Upper lobe of left lung (tissue), 6 donors: ENCODE measurements at places on chromosomes 12 and 14.

DNA sequence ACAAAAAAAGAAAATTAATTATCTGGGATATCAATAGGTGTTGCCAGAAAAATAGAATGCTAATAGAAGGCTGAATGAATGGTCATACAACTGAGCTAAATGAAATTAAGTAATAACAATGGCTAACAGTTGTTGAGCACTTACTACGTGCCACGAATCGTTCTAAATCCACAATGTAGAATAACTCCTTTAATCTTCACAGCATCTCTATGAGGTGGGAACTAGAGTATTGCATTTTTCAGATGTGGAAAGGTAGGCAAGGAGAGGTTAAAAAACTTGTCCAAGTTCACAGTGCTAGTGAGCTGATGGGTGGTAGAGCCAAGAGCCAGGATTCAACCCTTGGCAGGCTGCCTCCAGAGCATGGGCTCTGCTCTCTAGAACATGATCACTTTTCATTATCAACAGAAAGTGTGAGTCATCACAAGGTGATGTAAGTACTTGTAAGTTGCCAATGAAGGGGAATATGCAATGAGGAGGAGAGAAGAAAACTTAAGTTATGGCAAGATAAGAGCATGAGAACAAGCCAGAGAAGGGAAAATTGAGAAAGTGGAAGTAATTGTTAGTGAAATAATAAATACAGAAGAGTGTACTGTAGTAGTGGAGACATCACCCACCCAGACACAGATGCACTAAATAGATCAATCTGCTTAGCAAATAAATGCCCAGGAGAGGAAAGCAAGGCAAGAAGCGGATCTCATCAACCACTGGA is 122.1 kb downstream of the PRKD1 start:
- peaks cover 5% of the 10 kb centered on the region for H3K4me1 ChIP-seq
- no peak overlapping the region for H3K27ac ChIP-seq

DNA sequence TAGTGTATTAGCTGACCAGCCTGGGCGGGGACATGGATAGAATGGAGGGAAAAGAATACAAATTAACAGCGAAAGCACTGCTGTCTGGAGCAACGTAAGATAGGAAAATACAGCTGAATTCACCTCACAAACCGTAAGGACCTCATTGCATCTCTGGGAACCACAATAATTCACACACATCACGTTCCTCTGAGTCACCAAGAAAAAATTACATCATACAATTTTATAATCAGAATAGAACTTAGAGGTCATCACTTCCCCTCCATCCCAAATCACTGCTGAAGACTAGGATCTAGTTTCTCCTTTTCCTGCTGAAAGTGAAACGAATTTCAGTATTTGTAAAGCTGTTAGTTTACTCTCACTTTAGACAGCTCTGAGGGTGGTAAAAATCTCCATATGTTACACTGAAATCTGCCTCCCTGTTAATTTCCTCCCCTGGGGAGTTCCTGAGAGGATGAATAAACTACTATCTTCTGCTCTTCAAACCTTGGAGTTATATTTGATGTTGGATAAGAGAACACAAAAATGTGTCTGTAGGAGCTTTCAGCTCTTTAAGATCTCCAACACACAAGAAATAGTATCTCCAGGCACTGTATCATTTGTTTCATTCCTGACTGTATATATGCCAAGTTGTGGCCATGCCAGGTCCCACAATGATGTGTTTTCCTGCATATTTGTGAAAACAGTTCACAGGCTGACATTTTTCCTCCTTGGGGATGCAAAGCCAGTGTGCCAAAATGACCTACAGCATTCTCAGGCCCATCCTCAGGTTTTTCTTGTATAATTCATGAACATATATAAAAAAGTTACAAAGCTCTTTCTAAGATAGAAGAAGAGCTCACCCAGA is 63.8 kb upstream of the SSTR1 start:
- H3K27me3 ChIP-seq, result no peaks in the 10 kb centered on the region
- no peak overlapping the region for H3K27ac ChIP-seq
- H3K36me3 ChIP-seq, result no peaks in the 10 kb centered on the region

DNA sequence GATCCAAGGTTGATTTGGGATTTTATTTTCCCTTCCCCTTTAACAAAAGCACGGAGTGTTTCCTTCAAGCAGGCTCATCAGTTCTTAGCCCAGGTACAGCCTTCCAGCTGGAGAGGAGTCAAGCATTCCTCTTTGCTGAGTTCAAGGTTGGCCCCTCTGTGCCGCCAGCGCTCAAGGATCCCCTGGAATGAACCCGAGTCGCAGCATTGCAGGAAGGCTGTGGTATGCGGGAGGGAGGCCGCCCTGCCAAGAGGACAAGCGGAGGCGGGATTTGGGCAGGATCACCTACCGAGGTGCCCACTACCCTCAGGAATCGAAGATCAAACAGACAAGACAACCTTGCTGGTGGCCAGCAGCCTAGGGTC is 53.9 kb upstream of the NCOR2 start:
- no peaks in the 10 kb centered on the region for H3K36me3 ChIP-seq
- no peaks in the 10 kb centered on the region for H3K27me3 ChIP-seq
- DNase-seq, result peak; percentile 82
- H3K4me1 ChIP-seq, result peaks cover 29% of the 10 kb centered on the region

GRCh38 chr12:108905725-108906124 is 25.8 kb downstream of the DAO start:
- H3K27ac ChIP-seq, result no peak overlapping the region
- no peaks in the 10 kb centered on the region for H3K4me1 ChIP-seq
- no peaks in the 10 kb centered on the region for H3K27me3 ChIP-seq
- no peaks in the 10 kb centered on the region for H3K36me3 ChIP-seq
- H3K4me3 ChIP-seq, result no peak overlapping the region

DNA sequence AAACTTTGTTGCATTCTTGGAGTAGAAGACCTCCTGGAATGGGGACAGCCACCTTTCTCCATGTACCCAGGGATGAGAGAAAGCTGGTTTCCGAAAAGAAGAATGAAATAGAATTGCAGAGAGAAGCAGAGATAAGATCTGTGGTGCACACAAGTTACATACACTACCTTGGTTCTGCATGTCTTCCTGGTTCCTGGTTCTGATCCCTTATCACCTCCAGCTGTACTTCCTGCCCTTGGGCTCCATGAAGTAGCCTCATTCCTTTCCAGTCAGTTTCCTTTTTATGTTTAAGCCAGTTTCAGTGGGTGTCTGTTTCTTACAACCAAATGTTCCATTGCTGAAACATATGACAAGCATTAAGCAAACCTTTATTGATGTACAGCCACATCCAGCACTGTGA is 69.3 kb downstream of the FBXW8 start:
- H3K4me1 ChIP-seq, result peaks cover 3% of the 10 kb centered on the region
- H3K4me3 ChIP-seq, result no peak overlapping the region
- H3K27me3 ChIP-seq, result no peaks in the 10 kb centered on the region
- H3K27ac ChIP-seq, result no peak overlapping the region
- no peaks in the 10 kb centered on the region for H3K36me3 ChIP-seq

- H3K36me3 ChIP-seq, result no peaks in the 10 kb centered on the region
- no peaks in the 10 kb centered on the region for H3K27me3 ChIP-seq
- no peak overlapping the region for H3K4me3 ChIP-seq
These were observed 113.0 kb downstream of the PLEKHA5 start for GRCh38 chr12:19242581-19242980.

GRCh38 chr12:92076101-92076500 is 69.5 kb downstream of the BTG1 start:
- peak overlapping the region; percentile 28 for H3K27ac ChIP-seq
- DNase-seq, result no peak
- H3K36me3 ChIP-seq, result no peaks in the 10 kb centered on the region
- peaks cover 17% of the 10 kb centered on the region for H3K4me1 ChIP-seq
